ENCODE measurements at places on chromosomes 13 and 19. TPM values are rescaled to one million over a fixed set of nuclear protein-coding genes. Genes with fewer than 3 reads are reported as not detected.

MCEMP1 gene
- not detected for total RNA-seq

DNA sequence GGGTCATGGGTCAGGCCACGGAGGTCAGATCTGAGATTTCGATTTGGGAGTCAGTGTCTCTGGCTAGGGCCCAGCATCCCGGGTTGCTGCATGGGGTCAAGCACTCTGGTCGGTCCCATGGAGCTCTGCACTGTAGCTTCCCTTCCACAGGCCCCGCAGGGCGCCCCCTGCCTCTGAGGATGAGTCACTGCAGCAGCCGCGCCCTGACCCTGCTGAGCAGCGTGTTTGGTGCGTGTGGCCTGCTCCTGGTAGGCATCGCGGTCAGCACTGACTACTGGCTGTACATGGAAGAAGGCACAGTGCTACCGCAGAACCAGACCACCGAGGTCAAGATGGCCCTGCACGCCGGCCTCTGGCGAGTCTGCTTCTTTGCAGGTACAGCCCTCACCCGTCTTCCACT, 3.6 kb downstream of the CACNG7 start:
- no peak overlapping the region for H3K27ac ChIP-seq
- H3K4me3 ChIP-seq = no peak overlapping the region
- H3K36me3 ChIP-seq = peaks cover 11% of the 10 kb centered on the region
- peak; percentile 47 for DNase-seq
- H3K4me1 ChIP-seq = peaks cover 15% of the 10 kb centered on the region
- H3K27me3 ChIP-seq = peaks cover 24% of the 10 kb centered on the region

DNA sequence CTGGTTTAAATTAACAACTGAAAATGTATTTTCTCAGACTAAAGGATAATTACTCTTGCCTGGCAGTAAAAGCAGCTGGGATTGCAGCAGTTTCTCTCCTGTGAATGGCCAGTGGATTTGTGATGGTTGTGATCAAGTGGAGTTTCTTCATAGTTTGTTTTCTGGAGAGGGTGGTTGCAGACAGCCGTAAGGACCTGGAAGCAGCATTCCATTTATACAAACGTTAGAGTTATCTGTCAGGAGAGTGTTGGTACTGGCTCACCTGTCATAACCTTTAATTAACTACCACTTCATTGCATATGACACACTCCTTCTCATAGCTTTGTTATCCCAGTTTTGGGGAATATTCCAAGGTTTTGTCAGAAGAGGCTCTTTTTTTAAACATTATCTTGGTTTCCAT, 258.4 kb upstream of the SLC10A2 start:
- DNase-seq = no peak
- no peaks in the 10 kb centered on the region for H3K27me3 ChIP-seq
- H3K4me3 ChIP-seq = no peak overlapping the region
- no peaks in the 10 kb centered on the region for H3K4me1 ChIP-seq

DNA sequence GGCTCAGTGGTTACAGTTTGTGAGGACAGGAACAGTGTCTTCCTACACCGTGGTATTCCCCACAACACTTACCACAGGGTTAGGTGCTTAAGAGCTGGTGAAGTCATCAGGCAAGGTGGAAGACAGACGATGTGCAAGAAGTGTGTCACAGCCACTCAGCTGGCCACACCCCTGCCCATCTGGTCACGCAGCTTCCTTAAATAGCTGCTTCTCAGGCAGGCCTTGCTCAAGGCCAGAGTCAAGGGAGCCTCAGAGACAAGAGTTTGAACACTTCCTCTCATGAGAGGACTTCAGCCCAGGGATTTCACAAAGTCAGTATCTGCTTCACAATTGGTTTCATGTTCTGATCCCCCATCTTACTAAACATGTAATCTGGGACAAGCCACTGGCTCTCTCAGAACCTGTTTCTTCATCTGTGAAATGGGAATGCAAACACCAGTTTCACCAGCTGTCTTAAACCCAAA, 80.3 kb upstream of the FRY start:
- no peak overlapping the region for H3K27ac ChIP-seq
- H3K4me3 ChIP-seq = no peak overlapping the region
- no peaks in the 10 kb centered on the region for H3K36me3 ChIP-seq
- no peak for DNase-seq
- peaks cover 5% of the 10 kb centered on the region for H3K27me3 ChIP-seq
